ENCODE measurements at places on chromosomes 3 and 15.

DNA sequence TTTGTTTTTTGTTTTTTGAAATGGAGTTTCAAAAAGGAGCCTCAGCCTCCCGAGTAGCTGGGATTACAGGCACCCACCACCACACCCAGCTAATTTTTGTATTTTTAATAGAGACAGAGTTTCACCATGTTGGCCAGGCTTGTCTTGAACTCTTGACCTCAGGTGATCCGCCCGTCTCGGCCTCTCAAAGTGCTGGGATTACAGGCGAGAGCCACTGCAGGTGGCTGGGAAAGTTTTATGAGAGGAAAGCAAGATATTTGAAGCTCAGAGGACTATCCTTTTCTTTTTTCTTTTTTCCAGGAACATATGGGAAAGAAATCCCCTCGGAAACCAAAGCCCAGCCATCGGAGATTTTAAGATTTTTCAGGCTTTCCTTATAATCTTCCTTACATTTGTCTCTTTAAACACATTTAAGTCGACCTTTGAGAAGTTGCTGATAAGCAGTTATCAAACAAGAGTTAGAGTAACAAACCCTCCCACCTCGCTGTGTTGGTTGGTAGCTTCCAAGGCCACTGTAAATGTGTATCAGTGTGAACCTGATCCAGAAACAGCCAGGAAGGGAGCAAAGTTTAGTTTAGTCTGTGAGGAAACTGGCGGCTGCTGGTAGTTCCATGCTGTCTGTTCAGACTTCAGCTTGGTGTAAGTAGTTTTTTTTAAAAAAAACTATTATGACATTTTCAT lies 34.5 kb upstream of the MAP3K13 start:
- peak; percentile 44 for DNase-seq

- DNase-seq, result no peak
Measured at GRCh38 chr3:36923523-36923943, 21.3 kb downstream of the TRANK1 start.

DNA sequence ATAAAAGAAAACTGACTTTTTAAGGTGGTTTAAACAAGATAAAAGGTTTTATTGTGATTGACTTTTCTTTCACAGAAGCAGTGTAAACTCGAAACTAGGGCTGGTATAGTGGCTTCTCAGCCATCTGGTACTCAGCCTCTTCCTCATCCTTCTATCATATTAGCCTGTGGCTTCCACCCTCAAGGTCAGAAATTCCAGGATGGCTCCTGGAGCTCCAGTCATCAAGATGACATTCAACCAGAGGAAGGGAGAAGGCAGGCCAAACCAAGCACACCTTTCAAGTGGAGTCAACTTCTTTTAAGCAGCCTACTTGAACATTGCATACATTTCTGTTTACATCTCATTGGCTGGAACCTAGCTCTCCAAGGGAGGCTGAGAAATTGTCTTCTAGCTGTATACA lies 1.3 kb upstream of the MESD start:
- DNase-seq, result no peak

DNA sequence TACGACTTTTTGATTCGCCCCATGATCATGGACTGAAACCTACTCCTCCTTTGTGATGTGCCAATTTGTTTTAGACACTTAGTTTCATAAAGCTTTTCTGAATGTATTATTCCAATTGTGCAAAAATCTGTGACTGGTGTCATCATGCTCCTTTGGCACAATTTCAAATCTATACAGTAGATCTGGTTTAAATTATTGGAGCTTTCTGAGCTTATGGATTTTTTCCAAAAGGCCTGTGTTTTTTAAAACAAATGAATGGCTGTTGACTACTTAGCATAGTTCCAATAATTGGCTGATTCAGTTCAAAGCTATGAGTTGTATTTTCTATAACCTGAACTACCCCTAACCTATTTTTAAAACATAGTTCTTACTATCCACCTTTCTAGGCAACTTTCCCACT lies 282.7 kb downstream of the CNTN3 start:
- DNase-seq, result no peak

GRCh38 chr3:130316169-130316568 lies 29.3 kb upstream of the COL6A5 start:
- no peak for DNase-seq

- DNase-seq, result no peak
Measured at GRCh38 chr3:72137865-72138861, 353.2 kb upstream of the PROK2 start.

GRCh38 chr3:104855702-104856101 lies 511.0 kb upstream of the ALCAM start:
- no peak for DNase-seq

- no peak for DNase-seq
Measured at GRCh38 chr3:120289636-120290035, 4.6 kb upstream of the GPR156 start.

DNA sequence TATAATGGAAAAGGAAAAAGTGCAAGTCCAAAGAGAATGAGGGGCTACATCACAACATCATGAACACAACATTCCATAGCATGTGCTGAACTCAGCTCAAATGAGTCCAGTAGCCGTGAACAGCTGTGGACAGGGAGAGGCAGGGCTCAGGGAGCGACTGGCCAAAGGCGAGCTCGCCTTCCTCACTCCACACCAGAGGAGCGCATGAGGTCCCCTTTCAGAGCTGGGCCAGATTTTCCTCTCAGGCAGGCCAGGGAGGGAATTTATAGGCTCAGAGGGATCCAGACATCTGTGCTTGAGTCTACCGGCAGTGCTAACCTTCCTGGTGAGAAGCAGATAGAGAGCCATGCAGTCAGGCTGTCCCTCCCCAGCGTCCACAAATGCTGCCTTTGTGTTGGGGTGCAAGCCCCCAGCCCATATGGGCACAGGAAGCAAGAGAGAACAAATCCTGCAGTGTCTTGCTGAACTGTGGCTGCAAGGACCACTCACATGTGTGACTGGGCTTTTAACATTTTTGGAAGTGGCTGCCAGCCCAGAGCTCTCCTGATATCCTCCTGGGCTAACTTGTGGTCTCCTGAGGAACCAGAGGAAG lies 32.5 kb downstream of the ARHGEF3 start:
- DNase-seq, result no peak

GRCh38 chr15:80396096-80396495 lies 8.1 kb upstream of the ARNT2 start:
- DNase-seq, result no peak

GRCh38 chr15:44163370-44163769 lies 31.7 kb downstream of the FRMD5 start:
- no peak for DNase-seq

GRCh38 chr15:68930268-68931022 lies at the start of gene SPESP1:
TSS of gene SPESP1 (plus strand) at chr15:68930525. CDS start at chr15:68930654, 129 bp downstream.
- no peak for DNase-seq
